Pons (tissue), 1 donor: ENCODE measurements at places on chromosomes 12 and 14.

GRCh38 chr12:124175704-124176103, 119.2 kb upstream of the RFLNA start:
- no peak for DNase-seq

- peak; percentile 44 for DNase-seq
These were observed 917.7 kb downstream of the DIO2 start for GRCh38 chr14:79293482-79294177.

DNA sequence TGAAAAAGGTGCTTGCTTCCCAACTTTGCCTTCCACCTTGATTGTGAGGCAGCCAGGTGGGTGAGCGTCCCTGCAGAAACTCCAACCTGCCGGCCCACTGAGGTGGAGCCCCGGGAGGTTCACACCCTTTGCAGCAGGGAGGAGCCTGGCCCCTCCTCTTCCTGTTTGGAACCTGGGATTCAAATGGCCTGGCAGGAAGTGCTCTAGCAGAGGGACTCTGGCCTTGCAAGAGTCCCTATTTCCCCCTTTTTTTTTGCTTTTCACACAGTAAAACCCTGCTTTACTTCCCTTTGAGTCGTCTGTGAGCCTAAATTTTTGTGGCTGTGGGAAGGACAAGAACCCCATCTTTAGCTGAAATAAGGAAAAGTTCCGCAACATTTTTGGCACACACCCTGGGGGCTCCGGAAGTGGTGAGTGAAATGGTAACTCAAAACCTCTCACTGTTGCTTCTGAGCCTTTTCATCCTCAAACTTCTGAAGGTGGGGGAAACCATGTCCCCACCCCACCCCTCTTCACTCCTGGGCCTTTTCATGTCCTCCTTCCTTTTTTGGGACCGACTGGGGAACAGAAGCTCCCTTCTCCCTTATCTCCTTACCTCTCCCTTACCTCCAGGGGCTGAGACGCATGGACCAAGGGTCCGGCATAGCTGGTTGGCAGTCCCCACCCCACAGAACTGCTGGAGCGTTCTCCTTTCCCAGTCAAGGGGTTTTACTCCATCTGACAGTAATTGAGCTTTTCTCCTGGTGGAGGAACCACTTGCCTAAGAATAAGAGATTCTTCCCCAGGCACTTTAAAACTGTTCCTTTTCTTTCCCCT, 102.0 kb downstream of the KCNMB4 start:
- no peak for DNase-seq

GRCh38 chr12:67145692-67146091, 123.5 kb upstream of the CAND1 start:
- DNase-seq, result no peak

DNA sequence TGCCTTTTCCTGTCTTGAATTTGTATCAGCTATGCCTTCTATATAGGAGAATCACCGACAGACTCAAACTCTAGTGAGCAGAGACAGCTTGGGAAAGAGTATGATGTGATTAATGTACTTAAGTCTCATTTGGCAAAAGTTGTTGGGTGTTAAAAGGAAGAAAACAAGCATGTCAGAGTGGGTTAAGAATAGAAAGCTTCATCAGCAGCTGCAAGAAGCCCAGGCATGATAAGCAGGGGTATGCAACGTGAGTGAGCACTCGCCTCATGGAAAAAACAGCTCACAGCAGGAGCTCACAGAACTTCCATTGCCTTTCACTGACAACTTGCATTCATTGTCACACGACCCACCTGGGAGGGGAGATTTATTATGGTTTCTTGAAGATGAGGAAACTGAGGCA, 35.9 kb upstream of the WNK1 start:
- no peak for DNase-seq

DNA sequence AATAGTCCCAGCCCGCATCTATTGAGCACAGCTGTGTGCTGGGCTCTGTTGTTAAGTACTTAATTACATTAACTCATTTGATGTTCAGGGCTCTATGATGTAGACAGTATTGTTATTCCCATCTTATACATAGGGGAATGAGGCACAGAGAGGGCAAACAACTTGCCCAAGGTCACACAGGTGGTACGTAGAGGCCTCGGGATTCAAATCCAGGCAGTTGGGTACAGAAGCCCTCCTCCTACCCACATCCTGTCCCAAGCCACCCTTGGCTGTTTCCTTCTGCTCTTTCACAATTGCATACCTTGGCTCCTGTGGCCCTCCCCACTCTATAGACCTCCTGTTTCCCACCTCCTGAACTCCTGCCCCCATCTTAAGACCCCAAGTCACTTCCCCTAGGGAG, 10.0 kb upstream of the GPR68 start:
- DNase-seq, result no peak

DNA sequence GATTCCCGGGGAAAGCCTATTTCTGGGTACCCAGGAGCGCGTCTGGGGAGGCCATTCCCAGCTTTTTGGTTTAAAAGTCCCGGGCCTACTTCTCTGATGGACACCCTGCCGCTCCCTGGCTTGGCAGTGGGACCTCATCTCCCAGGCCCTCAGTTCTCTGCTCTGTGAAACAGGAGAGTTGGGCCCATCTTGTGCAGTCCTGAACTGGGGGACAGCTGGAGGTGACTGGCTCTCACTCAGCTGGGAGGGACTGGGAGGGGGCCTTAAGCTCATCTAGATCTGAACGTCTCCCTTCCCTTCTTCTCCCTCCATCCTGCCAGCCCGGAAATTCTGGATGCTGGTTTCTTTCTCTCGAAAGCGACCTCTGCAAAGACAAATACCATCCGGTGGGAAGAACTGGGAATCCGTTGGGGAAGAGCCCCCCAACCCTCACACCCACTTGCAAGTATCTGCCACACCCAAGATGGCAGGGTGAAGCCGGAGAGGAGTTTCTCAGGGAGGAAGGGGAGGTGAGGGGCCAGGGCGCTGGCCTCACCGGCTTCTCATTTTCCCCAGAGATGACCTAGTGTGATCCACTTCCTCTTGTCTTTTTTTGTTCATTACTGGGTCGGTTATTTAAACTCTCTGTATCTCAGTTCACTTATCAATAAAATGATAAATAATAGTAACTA, 1.4 kb downstream of the RIN3 start:
- DNase-seq, result no peak

DNA sequence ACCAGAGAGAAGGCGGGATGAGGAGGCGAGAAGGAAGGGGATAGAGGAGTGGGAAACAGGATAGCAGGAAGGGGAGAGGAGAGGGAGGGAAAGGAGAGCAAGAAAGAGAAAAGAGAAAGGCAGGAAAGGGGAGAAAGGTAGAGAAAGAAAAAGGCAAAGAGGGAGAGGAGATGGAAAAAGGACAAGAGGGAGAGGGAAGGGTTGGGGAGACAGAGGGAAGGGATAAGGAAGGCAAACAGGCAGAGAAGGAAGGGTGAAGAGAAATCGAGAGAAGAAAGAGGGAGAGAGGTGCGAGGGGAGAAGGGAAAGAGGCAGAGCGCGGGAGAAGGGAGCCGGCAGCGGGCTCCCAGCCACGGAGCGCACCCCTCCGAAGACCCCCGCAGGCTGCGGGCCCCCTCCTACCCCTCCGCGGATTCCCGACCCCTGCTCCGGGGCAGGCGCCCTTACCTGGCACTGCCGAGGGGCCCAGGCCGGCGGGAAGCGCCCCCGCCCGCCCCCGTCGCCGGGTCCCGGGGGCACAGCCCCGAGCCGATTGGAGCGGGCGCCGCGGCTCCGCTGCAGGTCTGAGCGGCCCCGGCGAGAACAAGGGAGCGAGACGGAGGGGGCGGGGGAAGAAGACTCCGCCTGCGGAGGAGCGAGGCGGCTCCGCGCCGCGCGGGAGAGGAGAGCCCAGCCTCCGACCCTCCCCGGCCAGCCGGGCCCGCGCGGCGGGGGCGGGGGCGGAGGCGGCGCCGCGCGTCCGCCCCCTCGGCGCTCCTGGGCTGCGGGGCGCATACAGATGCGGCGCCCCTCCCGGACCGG, at the start of gene CDH24:
Gene CDH24 (minus strand): TSS at position 565 of the 801 bp plus-strand sequence. CDS start 1,787 bp downstream, outside the sequence.
- DNase-seq, result no peak

- no peak for DNase-seq
These were observed 42.5 kb upstream of the PPM1H start for GRCh38 chr12:62977418-62977817.

- no peak for DNase-seq
These were observed 382.8 kb downstream of the ADAMTS20 start for GRCh38 chr12:43169115-43169681.

DNA sequence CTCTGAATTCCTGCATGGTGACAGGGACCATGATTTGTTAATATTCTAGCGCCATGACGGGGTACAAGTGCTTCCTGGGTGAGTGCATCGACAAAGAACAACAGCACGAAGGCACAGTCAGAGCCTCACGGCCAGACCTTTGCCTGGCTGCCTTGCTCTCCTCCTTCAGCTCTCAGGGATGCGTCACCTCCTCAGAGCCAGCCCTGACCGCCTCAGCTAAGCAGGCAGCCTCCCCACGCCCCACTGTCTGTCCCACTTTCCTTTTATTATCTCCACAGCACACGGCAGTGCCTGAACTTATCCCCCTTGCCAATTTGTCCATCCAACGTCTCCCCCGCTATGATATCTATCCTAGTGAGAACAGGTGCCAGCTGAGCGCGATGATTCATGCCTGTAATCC, 16.5 kb upstream of the FZD10 start:
- DNase-seq, result no peak

GRCh38 chr12:28486521-28486920, 296.3 kb downstream of the CCDC91 start:
- no peak for DNase-seq

DNA sequence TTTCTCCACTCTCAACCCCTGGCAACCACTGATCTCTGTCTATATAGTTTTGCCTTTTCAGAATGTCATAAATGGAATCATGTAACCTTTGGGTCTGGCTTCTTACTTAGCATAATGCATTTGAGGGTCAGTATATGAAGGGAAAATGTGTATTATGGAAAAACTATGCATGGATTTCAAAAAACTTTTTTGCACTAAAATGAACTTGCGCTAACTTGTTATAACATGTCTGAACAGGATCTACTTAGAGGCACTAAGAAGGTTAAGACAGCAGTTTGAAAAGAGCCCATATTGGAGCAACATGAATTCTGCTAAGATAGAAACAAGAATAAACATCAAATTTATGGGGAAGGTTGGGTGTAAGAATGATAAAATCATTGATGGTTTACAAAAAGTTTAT, 29.1 kb downstream of the SLC39A9 start:
- DNase-seq, result no peak
